CD8-positive, alpha-beta T cell (primary cell): ENCODE measurements at places on chromosomes 12 and 14. TPM values are rescaled to one million over a fixed set of nuclear protein-coding genes. Genes with fewer than 3 reads are reported as not detected.
A peak's percentile ranks its signal among the peaks of the same experiment; 100 is the strongest.

GNB3 gene
- 1.0 TPM for total RNA-seq

FAM90A1 gene
- total RNA-seq = not detected

NEUROD4 gene
- not detected for total RNA-seq

GPRC5D gene
- not detected for total RNA-seq

AMN1 gene
- total RNA-seq = 5.9 TPM

KSR2 gene
- total RNA-seq = 0.03 TPM

TCP11L2 gene
- 133 TPM for total RNA-seq

SEC23A gene
- 62.0 TPM for total RNA-seq

GRCh38 chr14:101561145-101561896 lies at the start of gene DIO3:
DIO3 (plus strand) TSS chr14:101561495.
- no peak for DNase-seq

GRCh38 chr14:22471545-22472121 lies 117.4 kb downstream of the DAD1 start:
- no peak for DNase-seq

DNA sequence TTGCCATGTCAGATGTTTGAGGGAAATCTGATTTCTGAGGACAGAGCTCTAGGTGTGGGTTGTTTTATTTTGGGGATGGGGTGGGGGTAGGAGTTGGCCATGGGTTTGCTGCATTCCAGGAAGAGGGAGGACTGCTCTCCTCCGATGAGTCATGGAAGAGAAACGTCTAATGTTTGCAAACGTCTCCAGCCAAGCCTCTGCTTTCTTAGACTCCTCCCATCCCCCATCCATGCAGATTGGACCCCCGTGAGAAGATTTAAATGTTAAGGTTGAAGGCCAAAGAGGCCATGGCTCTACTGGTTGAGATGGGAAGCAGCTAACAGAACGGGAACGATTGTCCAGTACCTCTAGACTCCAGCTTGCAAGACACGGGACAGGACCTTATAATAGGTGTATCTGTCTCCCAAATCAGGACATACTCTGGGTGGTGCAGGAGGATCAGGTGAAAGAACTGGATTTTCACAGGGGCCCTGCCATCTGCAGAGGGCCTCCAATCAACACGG lies 11.4 kb upstream of the ATP2A2 start:
- DNase-seq = no peak

GRCh38 chr12:109741970-109742703 lies 28.5 kb downstream of the FAM222A start:
- no peak for DNase-seq

GRCh38 chr12:80894179-80894578 lies 43.6 kb downstream of the LIN7A start:
- no peak for DNase-seq

- no peak for DNase-seq
Measured at GRCh38 chr14:44204061-44204835, 302.8 kb downstream of the FSCB start.

DNA sequence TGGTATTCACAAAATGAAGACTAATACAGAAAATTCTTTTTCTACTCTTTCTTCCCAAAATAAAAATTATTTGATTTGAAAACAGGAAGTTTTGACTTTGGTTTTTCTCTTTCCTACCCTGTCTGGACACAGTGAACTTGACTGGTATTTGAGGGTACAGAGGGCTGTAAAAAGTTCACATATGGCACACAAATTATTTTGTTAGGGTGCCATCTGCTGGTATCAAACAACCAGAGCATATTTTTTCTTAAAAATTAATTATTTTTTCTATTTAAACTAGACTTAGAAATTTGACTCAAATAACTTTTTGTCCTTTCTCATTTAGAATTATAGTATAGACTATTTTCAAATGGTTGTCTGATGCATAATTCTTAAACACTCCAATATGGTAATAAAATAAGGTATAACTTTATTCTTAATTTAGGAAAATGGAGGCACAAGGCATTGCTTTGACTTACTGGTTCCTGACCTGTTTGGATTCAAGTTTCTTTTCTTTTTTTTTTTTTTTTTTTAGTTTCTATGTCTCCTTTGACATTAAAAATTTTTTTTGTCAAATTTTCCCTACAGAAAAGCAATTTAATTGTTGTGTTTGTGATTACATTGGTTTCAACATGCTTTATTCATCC lies 390.6 kb downstream of the PRKD1 start:
- DNase-seq = no peak

- peak; percentile 58 for DNase-seq
Measured at GRCh38 chr14:34874386-34875030, 652 bp downstream of the BAZ1A start.
